NCI-H774 (cell line): ENCODE measurements at places on chromosomes 1 and 21.

DNA sequence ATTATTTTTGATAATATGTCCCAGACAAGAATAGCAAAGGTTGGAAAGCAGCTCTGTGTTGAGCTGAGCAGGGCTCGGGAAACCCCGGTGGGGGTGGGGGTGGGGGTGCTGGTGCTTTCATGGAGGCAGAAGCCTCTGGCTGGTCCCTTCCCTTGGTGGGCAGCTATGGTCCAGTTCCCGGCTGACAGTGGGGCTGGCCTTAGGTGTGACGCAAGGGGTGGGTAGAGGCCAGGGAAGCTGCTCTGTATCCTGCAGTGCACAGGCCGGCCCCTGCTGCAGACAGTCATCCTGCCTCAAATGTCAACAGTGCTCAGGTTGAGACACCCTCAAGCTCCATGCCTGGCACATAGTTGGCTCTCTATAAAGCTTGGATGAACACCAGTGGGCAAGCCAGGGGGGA is 8.9 kb downstream of the ACTL8 start:
- no peak for DNase-seq

DNA sequence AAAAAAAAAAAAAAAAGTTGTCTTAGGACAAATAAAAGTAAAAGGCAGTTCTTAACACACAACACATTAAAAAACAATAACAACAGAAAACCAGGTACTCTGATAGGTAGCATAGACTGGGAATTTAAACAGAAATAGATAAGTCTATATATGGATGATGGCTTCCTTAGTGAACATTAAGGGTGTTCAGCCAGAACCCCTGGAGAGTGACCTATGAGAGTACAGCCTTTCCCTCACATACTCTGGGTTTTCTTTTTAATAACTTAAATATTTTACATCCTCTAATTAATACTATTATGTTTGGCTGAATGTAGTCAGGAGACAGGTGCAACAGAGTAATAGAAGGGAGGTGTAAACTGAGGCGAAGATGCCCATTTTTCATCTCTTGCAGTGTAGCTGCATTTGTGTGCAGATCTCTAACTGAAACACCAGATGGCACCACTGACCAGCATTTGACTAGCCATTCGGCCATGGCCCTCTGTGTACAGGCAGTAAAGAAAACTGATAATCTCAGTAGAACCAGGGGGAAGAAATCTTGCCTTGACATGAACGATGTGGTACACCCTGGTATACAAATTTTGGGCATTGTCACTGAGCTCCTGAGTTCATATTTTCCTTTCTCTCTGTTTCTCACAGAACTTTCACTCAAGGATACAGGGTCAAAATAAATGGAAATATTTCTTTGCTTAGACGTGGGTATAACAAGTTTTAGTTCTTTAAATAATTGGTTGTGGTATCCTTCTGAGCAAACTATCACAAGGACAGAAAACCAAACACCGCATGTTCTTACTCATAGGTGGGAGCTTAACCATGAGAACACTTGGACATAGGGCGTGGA is 7.6 kb downstream of the TTF2 start:
- DNase-seq = peak; percentile 30

- no peak for DNase-seq
These were observed 31.8 kb downstream of the ZNF644 start for GRCh38 chr1:90989990-90990389.

GRCh38 chr1:229882621-229883020 is 184.4 kb upstream of the GALNT2 start:
- peak; percentile 9 for DNase-seq

DNA sequence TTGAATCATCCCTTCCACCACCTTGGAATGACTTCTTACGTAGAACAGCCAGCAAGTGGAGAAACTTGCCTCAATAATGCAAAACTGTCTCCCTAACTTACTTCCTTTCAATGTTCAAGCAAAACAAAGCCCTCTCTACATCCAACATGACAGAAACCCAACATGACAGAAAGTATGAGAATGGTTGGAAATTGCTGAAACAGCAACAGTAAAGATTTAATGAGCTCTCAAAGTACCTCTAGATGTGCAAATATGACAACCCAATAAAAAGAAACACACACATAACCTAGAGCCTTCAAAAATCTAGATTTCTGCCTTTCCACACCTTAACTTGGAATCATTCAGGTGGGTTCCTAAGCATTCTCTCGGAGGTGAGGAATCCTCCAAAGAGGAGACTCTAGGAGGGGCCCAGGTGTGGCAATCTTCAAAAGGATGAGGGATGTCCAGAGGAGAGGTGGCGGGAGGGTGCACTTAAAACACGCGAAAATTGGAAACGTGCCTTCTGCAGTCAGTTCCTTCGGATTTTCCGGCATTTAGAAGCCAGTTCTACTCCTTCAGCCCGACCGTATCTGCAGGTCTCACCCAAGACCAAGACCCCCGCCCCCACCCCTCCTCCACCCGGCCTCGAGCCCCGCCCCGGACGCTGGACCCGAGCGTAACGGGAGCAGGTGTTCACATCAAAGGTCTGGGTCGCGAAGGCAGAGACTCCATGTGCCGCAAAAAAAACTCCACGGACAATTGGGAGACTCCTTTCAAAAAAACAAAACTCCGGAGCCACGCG is 996 bp upstream of the MGST3 start:
- DNase-seq = peak; percentile 84

GRCh38 chr1:109821221-109821669 is 57.5 kb upstream of the EPS8L3 start:
- no peak for DNase-seq

DNA sequence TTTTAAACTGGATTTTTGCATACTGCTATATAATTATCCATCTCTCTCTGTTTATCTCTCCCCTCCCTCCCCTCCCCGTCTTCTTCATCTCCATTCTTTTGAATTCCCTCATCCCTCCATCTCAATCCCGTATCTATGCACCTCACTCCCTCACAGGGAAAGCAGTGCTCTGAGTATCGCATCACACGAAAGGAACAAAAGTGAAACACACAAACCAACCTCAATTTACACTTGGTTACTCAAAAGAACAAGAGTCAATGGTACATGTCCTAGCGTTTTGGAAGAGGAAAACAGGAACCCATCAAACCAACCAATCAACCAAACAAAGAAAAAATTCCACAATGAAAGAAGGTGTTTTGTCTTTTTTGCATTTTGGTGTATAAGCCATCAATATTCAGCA is 115.1 kb downstream of the NBPF12 start:
- no peak for DNase-seq

DNA sequence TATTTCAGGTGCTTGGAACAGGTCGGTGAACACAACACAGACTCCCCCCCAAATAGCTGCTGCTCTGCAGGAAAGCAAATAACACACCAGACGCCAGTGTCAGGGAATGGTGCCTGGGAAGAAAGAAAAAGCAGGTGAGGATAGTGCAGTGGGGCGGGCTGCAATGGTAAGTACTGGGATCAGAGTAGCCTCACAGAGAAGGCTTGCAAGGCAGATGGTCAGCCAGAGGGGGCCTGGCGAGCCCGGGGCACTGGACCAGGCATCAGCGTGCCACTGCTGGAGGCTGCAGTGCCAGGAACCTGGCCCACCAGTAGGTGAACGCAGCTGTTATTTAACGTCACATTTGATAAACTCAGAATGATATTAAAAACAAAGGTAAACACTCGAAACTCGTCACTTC is 60.0 kb downstream of the POFUT2 start:
- peak; percentile 3 for DNase-seq

GRCh38 chr1:239443361-239443760 is 57.0 kb downstream of the CHRM3 start:
- DNase-seq = no peak

DNA sequence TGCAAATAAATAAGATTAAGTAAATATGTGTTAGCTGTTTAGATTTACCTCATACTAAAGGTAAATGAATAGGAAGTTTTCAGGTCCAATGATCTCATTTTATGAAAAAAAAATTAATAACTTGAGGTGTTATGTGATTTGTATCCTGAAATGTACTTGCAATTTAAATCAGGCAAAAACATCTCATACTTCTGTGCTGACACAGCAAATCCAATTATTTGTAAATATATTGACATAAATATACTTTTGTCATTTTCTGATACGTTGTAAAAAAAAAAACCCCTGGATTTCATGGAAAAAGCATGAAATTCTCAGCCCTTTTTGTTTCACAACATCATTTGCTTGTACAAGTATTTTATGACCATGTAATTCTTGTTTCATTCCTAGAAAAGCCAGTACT is 184.1 kb upstream of the NCAM2 start:
- DNase-seq = no peak

DNA sequence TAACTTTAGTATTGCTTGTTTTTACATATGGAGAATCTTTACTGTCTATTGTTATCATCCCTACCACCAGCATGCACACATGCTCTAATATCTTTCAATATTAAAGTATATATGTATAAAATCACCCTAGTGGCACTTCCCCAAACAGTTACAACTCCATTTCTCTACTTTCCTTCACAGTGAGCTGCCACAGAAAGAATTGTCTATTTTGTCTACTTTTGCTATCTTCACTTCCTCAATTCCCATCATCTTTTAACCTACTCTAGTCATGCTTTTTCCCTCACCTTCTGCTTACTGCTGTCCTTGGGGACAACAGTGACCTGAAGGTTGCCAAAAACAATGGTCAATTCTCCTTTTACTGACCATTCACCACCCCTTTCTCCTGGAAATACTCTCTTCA is 59.2 kb downstream of the VCAM1 start:
- no peak for DNase-seq

GRCh38 chr1:208652296-208653160 is 408.3 kb upstream of the PLXNA2 start:
- peak; percentile 78 for DNase-seq

- DNase-seq = no peak
These were observed 22.0 kb upstream of the KCNC4 start for GRCh38 chr1:110188035-110188618.

DNA sequence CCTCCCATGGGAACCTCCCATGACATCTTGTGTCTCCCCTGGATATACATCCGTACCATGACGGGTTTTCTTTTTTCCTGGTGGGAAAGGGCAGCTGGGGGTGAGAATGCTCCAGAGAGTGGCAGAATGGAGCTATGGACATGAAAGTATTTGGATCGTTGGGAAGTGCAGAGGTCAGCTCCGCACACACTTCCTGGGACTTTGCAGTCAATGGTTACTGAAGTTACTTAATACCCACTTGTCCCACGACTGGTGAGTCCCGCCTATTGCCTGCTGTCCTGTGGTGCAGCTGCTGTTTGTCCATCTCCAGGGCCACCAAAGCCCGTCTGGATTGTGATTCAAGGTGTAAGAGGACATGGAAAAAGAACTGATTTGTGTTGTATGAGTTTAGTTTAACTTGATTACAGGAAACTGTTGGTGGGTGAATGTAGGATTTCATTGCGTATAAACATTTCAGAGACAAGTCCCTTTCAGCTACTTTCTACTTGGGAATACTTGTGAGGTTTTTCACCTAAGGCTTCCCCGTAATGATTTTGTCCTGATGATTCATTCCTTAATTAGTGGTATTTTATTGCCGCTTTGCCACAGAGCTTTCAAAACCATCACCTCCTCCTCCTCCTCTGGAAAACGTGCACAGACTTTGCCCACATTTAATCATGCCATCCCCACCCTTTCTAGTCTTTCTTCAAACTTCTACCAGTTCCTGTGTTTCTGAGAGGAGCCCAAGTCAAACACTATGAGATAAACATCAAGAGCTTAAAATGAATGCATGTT is 308.8 kb downstream of the KIF26B start:
- DNase-seq = no peak

DNA sequence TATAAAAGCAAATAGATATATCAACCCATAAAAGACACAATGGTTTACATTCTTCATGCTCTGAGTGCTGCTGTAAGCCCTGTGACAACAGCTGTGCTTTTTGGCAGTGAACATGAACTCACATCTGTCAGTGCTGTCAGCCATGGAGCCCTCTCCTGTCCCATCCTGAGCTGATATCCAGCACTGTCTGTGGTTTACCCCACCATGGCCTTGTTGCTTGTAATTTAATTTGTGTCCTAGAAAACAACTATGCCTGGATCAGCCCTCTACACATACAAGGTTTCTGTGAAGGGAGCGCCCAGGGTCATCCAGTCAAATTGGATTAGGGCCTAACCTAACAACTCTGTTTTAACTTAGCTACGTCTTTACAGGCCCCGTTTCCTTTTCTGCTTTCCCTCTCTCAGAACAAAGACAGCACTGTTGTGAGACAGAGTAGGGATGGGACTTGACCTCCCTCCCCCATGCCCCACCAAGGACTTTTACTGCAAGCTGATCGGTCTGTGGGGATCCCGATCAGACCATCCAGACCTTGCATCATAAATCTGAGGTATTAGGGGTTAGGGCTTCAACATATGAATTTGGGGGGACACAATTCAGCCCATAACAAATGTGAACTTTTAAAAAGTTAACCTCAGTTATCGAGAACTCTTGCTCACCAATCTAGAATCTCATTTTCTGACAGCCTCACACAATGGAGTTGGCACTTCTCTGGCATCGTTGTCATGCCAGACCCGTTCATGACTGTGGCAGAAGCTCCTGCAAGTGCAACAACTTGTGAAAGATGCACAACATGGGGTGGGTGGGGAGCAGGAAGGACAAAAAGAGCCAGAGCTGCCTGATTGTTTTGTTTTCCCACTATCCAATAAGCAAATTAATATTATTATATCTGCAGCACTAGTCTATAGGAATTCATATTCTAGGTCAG is 16.4 kb upstream of the SLC44A3 start:
- DNase-seq = no peak

DNA sequence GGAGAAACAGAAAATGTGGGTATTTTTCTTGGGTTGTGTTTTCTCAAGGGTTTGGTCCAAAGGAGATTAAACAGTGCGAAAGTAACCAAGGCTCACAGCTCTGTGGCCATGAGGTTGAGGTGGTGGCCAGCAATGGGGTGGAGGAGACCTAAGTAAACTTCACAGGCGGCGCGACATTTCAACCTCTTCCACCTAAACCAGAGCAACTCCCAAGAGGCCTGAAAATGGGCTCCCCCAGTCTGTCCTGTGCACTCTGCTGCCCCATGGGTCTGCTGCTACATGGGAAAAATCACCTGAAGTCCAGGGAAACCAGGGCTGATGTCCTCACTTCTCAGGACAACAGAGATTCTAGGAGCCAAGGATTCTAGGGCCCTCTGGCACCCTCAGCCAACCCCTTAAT is 12.4 kb downstream of the CELF3 start:
- no peak for DNase-seq

- DNase-seq = no peak
These were observed 80.1 kb upstream of the PUM1 start for GRCh38 chr1:31145648-31146047.

GRCh38 chr1:73310797-73311381 is 887.1 kb downstream of the LRRIQ3 start:
- no peak for DNase-seq

GRCh38 chr1:228684607-228685006 is 50.7 kb upstream of the RHOU start:
- no peak for DNase-seq

DNA sequence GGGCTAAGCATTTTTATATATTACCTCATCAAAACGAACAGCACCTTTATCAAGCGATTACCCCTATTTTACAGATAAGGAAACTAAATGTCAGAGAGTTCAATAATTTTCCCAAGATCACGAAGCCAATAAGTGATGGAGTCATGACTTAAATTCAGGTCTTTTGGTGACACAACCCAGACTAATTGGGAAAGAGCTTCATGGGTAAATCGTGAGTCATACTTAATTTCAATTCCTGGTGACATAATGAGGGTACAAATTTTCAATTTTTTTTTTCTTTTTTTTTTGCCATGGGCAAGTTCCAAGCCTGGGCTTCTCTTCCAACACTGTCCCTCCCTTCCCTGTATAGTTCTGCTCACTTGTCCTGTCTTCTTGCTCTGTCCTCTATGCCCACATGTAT is 30.1 kb upstream of the IL10 start:
- no peak for DNase-seq

GRCh38 chr1:211258310-211258755 is 833 bp upstream of the RCOR3 start:
- DNase-seq = peak; percentile 74
